ENCODE measurements at places on chromosomes 5 and 9.

GRCh38 chr9:16545639-16546038 lies 324.8 kb downstream of the BNC2 start:
- H3K4me3 ChIP-seq: no peak overlapping the region
- no peaks in the 10 kb centered on the region for H3K4me1 ChIP-seq
- H3K27me3 ChIP-seq: no peaks in the 10 kb centered on the region
- H3K36me3 ChIP-seq: no peaks in the 10 kb centered on the region

DNA sequence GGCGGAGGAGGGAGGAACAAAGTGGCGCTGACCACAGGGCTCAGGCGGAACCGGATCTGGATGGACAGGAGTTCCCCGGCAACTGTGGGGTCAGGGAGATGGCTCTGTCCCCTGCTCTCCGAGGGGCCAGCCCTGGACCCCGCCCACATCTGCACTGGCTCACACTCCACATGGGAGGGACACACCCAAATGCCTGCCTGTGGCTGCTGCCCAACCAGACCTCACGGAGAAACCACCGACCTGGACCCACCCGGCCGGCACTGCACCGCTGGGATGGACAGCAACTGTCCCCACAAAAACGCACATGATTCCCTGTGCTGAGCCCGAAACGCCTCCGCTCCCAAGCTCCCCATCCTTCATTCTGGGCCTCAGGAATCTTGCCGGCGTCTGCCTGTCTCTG lies 4.8 kb downstream of the CCDC187 start:
- H3K27ac ChIP-seq: no peak overlapping the region
- DNase-seq: no peak
- H3K36me3 ChIP-seq: no peaks in the 10 kb centered on the region
- H3K4me3 ChIP-seq: no peak overlapping the region

DNA sequence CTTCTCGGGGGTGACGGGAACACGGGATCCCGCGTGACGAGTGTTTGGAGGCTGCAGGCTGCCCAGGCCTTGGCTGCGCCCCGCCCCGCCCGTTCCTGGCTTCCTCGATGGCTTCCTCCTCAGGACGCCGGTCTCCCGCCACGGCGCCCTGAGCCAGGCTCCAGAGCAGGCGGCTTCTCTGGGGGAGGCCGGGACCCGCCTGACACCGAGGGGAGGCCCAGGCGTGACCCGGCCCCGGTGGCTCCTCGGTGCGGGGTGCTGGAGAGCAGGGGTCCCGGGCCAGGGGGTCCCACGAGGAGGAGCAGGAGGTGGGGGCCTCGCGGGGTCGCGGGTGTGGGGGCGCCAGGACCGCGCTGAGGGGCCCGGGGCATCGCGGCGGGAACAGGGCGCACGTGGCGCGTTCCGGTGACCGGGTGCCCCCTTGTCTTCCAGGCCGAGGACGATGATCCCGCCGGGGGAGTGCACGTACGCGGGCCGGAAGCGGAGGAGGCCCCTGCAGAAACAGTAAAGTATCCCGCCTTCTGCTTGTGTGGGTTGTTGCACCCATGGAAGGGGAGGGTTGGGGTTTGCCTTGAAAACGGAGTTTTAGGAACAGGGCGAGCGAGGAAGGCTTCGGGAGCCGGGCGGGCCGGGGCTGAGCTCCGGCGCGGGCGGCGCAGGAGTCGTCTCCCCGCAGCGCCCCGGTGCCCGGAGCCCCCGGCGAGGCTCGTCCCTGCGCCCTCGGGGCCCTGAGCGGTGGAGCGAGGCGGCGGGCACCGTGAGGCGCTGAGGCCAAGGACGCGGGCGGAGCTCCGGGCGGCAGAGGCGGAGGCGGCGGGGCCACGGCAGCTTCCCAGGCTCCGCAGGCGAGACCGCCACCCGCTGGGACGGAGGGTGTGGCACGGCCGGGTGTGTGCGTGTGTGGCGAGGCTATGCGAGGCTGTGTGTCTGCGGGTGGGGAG lies 22.2 kb downstream of the AHRR start:
- H3K4me1 ChIP-seq: no peaks in the 10 kb centered on the region
- peaks cover 38% of the 10 kb centered on the region for H3K27me3 ChIP-seq
- no peak overlapping the region for H3K27ac ChIP-seq
- H3K36me3 ChIP-seq: no peaks in the 10 kb centered on the region
- no peak for DNase-seq
- no peak overlapping the region for H3K4me3 ChIP-seq

DNA sequence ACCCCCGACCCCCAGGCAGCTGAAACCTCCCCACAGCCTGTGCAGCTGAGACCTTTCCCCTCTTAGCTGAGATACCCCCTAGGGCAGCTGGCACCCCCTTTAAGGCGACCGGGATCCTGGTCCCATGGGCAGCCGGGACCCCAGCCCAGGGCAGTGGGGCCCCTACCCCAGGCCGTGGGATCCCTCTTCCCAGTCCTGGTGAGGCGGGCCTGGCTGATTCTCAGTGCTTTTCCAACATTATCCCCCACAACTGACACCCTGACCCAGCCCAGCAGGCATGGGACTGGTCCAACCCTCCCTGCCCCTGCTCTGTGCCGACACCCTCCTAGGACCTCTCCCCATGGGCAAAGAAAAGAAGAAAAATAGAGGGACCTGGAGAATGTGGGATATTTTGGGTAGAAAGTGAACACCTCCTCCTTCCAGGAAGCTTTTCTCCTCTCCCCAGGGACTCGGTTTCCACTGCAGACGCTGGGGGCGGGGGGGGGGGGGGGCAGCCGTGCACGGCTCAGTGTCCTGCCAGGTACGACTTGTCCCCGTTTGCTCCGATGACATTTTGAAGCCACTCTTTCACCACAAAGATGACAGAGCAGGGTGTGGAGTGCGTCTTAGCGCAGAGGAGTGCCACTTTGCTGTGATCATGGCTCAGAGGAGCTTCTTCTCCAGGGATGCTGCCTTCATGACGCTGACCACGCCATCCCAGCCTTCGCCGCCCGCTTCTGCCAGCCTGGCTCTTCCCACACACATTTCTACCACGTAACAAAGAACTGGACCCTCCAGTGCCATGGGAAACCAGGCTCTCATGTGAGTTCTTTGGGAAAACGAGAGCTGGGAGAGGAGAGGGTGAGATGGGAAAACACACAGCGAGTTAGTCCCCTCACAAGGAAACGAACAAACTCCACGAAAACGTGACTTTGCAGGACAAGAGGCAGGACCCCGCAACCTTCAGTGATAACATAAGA lies 47.5 kb downstream of the MRPL36 start:
- no peak overlapping the region for H3K27ac ChIP-seq
- H3K4me3 ChIP-seq: no peak overlapping the region
- no peaks in the 10 kb centered on the region for H3K27me3 ChIP-seq
- DNase-seq: no peak
- H3K4me1 ChIP-seq: no peaks in the 10 kb centered on the region
- no peaks in the 10 kb centered on the region for H3K36me3 ChIP-seq

DNA sequence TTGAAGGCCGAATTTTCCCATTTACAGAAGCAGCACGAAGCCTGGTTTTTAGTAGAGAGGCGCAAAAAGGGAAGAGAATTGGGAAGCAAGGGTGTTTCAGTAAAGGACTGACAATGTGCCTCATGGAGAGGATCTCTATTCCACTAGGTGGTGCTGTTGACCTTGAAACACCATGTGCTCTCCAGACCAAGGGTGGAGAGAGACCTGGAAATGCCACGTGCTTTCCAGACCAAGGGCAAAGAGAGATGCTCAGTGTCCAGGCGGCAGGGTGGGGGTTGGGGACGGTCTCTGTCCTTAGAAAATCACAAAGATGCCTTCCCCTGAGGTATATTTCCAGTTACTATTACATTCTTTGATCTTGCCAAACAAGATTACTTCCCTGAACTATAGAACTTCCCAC lies 425.3 kb downstream of the CSNK1G3 start:
- H3K27me3 ChIP-seq: no peaks in the 10 kb centered on the region
- no peaks in the 10 kb centered on the region for H3K4me1 ChIP-seq
- no peak overlapping the region for H3K4me3 ChIP-seq
- H3K27ac ChIP-seq: no peak overlapping the region
- no peak for DNase-seq

DNA sequence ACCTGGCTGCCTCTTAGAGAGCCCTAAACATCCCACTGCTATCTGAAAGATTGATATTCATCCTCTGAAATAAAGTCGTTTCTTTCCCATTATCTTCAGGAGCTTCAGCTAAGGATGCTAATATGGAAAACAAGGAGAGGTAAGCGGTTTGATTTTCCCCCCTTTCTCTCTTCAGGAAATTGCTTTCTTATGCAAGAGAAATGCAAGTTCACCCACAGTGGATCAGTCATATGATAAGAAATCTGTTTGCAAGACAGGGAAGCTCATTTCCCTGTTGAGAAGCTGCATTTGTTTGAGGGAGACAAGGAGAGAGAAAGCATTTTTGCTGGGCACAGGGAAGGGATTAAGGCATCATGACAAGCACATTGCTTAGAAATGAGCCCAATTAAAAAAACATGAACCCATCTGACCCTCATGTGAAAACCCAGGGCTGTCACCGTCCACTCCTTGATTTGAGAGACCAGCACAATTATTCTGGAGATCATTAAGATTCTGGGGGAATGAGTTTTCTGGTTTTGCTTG lies 53.7 kb upstream of the BOD1 start:
- DNase-seq: no peak
- H3K4me3 ChIP-seq: no peak overlapping the region
- no peak overlapping the region for H3K27ac ChIP-seq

- no peaks in the 10 kb centered on the region for H3K27me3 ChIP-seq
- H3K4me1 ChIP-seq: no peaks in the 10 kb centered on the region
- DNase-seq: no peak
- H3K27ac ChIP-seq: peak overlapping the region; percentile 35
- H3K36me3 ChIP-seq: peaks cover 97% of the 10 kb centered on the region
- H3K4me3 ChIP-seq: no peak overlapping the region
Observed at GRCh38 chr5:151463137-151464029, 16.0 kb downstream of the SLC36A1 start.

- H3K4me3 ChIP-seq: no peak overlapping the region
- H3K36me3 ChIP-seq: no peaks in the 10 kb centered on the region
- no peak for DNase-seq
- no peaks in the 10 kb centered on the region for H3K27me3 ChIP-seq
- no peaks in the 10 kb centered on the region for H3K4me1 ChIP-seq
Observed at GRCh38 chr5:9387879-9388278, 158.0 kb downstream of the SEMA5A start.

DNA sequence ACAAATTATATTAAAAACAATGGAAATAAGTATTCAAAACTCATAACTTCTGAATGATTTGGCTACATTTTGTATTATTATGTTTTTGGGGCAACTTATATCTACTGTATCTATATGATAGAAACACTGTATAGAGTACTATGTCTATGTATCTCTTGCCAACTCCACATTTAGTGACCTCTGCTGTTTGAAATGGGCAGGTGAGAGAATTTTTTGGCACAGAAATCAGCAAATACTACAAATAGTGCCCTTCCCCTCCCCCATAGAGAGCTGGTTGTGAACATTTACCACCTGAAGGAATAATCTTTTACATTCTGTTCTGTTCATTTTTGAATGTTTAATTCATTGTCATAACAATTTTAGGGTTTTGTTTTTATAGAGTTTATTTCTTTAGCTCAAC lies 545.3 kb downstream of the PDE4D start:
- H3K27me3 ChIP-seq: no peaks in the 10 kb centered on the region
- no peaks in the 10 kb centered on the region for H3K4me1 ChIP-seq
- no peak for DNase-seq
- no peaks in the 10 kb centered on the region for H3K36me3 ChIP-seq
- no peak overlapping the region for H3K27ac ChIP-seq
- no peak overlapping the region for H3K4me3 ChIP-seq

DNA sequence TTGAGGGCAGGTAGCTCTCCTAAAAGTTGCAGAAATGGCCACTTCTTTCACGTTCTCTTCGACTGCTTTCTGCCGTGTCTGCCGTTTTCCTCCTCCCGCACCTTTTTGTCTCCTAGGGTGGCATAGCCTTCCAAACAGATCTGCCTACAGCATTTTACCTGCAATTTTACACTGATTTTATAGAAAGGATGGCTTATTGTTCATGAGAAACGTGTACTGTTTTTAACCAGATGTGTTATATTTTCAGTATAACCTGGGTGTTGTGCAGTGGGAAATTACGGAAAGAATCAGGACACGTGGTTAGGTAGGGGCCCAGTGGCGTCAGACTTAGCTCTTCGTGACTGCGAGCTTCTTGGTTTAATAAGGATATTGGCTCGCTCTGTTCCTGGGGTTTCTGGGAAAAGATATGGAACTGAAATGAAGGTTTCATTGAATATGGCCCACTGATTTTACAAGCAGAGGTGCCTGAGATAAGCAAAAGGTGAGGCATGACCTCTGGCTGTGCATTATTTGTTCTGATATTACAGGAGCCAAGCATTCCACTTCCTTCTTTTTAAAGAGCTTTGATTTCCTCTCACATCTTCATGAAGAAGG lies 43.7 kb upstream of the PRSS3 start:
- H3K27ac ChIP-seq: no peak overlapping the region
- peaks cover 35% of the 10 kb centered on the region for H3K4me1 ChIP-seq
- DNase-seq: peak; percentile 26
- H3K27me3 ChIP-seq: peaks cover 60% of the 10 kb centered on the region

GRCh38 chr5:135127439-135128240 lies 93.6 kb upstream of the PITX1 start:
- no peak overlapping the region for H3K4me3 ChIP-seq
- no peaks in the 10 kb centered on the region for H3K36me3 ChIP-seq
- no peak for DNase-seq
- peaks cover 23% of the 10 kb centered on the region for H3K4me1 ChIP-seq

DNA sequence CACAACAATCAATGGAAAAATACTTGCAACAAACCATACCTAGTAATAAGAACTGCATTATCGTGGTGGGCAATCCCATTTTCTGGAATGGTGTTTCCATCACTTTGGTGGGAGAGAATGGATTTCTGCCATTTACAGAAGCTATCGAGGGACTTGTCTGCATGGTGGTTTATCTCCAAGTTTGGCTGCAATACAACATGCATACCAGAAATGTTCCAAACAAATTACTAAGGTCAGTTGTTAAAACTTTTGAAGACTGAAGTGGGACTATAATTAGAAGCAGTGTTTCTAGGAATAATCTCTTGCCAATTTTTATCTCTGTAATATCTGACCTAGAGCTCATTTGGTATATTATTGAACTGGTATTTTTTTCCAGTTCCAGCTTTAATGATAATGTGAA lies 30.3 kb downstream of the ADAMTS6 start:
- no peaks in the 10 kb centered on the region for H3K4me1 ChIP-seq
- DNase-seq: no peak
- no peak overlapping the region for H3K4me3 ChIP-seq
- no peaks in the 10 kb centered on the region for H3K36me3 ChIP-seq
- no peak overlapping the region for H3K27ac ChIP-seq
- no peaks in the 10 kb centered on the region for H3K27me3 ChIP-seq

- no peak overlapping the region for H3K4me3 ChIP-seq
- H3K27ac ChIP-seq: no peak overlapping the region
- H3K36me3 ChIP-seq: no peaks in the 10 kb centered on the region
- peaks cover 26% of the 10 kb centered on the region for H3K4me1 ChIP-seq
- peaks cover 61% of the 10 kb centered on the region for H3K27me3 ChIP-seq
Observed at GRCh38 chr5:139705655-139706587, 57.8 kb downstream of the CXXC5 start.

- H3K27me3 ChIP-seq: no peaks in the 10 kb centered on the region
- H3K36me3 ChIP-seq: no peaks in the 10 kb centered on the region
- no peak overlapping the region for H3K27ac ChIP-seq
- no peak overlapping the region for H3K4me3 ChIP-seq
Observed at GRCh38 chr5:103232393-103232999, 26.1 kb upstream of the MACIR start.

Measured in CD14-positive monocyte (primary cell).